Stimulated activated CD4-positive, alpha-beta T cell treated with anti-CD3 and anti-CD28 coated beads, Interleukin-1b, Interleukin-23, amount 100 ng/mL, for 24 hours (primary cell): ENCODE measurements at places on chromosomes 13 and 19.

- no peak for DNase-seq
Measured at GRCh38 chr13:22187329-22187728, 516.5 kb downstream of the FGF9 start.

DNA sequence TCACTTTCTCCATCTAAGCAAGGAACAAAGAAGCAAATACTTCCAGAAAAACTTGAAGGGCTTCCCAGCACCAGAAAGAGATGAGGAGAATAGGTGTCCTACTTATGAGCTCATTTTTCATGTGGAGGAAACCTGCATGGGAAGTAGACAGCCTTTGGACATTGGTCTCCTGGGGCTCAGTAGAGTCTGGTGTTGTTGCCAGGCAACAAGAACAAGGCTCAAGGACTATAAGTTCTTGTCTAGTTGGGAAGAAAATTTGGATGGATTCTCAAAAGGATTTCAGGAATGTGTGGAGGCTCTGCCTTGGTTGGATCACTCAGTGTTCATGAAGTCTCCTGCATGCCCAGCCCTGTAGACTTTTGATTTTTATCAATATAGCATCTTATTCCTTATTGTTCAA lies 84.5 kb downstream of the MBNL2 start:
- no peak for DNase-seq

DNA sequence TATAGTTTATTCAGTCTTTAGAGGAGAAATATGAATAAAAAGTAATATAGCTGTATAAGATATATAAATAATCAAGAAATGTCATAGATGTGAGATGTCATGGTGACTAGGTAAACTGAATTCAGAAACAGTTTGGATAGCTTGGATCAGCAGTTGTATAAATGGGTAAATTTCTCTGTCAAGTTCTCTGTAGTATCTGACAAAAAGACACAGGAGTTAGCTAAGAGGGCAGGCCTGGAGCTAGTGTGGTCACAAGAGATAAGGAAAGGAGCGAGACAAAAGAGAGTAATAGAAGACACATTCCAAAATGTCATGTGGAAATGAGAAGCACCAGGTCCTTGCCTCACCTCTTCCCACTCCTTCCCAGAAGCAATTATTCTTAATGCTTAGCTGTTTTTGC lies 349.0 kb downstream of the LMO7 start:
- no peak for DNase-seq

DNA sequence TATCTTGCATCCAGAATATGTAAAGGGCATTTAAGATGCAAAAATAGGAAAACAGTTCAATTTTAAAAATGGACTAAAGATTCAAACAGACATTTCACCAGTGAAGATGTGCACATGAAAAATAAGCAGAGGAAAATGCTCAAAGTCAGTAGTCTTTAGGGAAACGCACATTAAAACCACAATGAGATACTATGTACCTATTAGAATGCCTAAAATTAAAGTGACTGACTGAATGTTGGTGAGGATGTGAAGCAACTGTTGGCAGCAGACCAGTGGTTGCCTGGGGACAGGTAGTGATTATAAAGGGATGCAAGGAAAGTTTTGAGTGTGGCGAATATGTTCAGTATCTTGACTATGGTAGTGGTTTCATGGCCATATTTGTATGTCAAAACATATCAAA lies 75.2 kb downstream of the DGKH start:
- no peak for DNase-seq

DNA sequence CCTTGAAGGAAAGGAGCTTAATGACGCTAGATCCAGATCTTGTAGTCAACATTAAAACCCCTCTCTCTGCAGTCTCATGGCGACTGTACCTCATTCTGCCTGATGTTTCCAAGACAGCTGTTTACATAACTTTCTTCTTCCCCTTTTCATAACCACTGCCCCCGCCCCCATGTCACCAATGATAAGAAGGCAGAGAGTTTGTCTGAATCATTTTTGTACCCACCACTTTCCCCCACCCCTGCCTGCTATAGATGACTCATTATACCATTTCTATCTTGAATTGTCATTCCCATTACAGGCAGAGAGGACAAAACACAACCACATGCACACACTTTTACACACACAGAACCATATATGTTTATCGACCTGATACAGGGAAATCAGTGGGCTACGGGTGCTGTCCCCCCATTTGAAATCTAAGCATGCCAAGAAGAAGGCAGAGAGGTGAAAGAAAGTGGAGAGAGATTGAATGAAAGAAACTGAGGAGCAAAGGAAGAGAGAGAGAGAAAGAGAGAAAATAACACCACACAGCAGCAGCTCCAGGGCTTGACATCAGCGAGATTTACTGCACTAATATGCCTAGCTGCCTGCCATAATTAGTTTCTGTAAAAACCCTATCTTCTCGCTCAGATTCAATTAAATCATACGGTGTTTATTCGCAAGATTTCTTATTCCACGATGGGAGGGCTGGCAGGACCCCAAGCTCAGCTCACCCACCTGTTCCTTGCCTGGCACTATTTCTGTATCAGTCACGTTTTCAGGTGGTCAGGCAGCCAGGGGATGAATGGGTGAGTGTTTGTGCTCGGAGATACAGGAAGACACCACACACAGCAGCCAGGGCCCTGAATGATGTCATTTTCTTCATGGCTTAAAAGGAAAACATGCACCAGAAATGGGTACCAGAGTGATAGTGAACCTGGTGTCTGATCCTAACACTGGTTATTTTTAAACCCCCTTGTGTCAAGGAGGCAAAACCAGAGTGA lies 114.3 kb upstream of the SERP2 start:
- peak; percentile 74 for DNase-seq

- no peak for DNase-seq
Measured at GRCh38 chr13:42924344-42924743, 67.7 kb downstream of the EPSTI1 start.

DNA sequence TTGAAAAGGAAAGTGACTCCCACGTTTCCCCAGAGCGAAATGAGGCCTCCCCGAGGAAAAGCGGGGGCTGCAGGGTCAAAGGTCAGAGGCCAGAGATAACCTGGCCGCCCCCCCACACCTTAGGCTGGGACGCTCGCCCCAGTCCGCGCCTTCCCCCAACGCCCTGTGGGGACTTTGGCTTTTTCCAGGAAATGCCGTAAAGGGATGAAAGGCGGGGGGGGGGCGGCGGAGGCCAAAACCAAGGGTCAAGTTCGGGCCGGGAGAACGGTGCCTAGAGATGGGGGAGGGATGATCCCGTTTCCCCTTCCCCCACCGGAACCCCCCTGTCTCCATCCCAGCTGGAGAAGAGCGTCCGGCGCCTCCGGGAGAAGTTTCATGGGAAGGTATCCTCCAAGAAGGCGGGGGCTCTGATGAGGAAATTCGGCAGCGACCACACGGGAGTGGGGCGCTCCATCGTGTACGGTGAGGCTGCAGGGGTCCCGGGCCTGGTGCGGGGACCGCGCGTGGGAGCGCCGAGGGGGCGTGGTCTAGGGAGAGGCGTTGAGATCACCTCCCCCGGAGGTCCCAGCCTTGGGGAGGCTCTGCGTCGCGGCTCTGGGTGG lies 575 bp downstream of the SHFL start:
- DNase-seq = no peak

- DNase-seq = peak; percentile 92
Measured at GRCh38 chr19:4867534-4868285, at the start of gene PLIN3. Gene PLIN3, minus strand, starts transcription at chr19:4867667. Its CDS starts 6,273 bp downstream, at chr19:4861394.

DNA sequence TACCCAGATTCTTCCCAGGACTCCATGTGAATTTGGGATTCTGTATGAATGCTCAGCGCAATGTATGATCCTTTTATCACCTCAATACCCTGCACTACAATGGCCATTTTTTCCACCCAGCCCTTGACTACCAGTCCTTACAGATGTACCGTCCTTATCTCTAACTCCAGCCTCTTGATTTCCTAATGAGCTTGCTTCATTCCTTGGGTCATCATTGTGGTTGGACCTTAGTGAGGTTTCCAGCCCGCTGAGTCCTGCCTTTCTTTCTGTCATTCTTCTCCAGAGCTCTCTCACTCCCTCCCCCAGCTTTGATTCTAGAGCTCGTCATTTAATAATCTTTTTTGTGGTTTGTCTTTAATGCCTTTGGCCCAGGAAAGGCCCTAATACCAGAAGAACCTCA lies 438.5 kb downstream of the ZNF536 start:
- no peak for DNase-seq

- DNase-seq = no peak
Measured at GRCh38 chr13:63501702-63502101, 2086.1 kb upstream of the PCDH20 start.

DNA sequence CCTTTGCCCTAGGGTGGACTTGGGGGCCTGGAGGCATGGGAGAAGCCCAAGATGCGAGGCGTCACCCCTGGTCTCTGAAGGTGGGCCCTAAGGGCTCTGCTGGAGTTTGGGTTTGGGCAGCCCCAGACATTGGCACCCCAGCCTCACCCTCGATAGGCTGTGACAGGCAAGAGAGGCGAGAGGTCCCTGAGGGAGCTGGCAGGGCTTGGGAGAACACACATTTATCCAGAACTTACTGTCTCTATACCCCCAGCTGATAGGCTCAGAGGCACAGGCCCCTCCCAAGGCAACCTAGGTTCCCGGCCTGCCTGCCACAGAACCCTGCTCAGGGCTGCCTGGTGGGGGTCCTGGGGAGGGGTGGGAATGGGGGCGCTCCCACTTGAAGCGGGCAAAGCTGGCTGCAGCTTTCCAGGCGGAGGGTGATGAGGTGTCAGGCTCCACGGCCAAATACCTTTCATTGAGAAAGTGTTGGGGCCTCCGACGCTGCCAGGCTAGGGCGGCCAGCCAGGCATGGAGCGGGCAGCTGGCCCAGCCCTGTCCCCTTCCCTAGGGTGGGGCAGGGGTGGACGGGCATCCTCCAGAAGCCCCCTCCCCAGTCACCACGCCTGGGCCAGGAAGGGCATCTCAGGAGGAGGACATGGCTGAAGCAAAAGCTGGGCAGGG lies 9.7 kb downstream of the CILP2 start:
- DNase-seq = no peak

DNA sequence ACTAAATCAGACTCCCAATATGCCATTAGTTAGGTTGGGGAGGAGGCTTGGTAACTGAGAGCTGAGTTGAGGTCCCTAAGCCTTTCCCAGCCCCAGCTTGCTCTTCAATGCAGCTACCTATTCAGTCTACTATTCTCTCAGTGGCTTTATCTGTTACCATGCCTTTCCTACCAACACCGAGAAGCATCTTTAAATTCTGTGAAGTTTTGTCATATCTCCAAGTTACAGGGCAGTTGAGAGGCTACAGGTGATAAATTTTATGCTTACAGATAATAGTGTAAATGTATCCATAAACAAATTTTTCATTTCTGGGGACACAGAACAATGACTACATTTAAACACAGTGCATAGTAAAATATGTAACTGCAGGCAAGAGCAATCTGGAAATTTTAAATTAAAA lies 110.6 kb downstream of the ELF1 start:
- no peak for DNase-seq
